Smooth muscle cell of the brain vasculature (primary cell): ENCODE measurements at places on chromosomes 2 and 18.
A peak's percentile ranks its signal among the peaks of the same experiment; 100 is the strongest.

DNA sequence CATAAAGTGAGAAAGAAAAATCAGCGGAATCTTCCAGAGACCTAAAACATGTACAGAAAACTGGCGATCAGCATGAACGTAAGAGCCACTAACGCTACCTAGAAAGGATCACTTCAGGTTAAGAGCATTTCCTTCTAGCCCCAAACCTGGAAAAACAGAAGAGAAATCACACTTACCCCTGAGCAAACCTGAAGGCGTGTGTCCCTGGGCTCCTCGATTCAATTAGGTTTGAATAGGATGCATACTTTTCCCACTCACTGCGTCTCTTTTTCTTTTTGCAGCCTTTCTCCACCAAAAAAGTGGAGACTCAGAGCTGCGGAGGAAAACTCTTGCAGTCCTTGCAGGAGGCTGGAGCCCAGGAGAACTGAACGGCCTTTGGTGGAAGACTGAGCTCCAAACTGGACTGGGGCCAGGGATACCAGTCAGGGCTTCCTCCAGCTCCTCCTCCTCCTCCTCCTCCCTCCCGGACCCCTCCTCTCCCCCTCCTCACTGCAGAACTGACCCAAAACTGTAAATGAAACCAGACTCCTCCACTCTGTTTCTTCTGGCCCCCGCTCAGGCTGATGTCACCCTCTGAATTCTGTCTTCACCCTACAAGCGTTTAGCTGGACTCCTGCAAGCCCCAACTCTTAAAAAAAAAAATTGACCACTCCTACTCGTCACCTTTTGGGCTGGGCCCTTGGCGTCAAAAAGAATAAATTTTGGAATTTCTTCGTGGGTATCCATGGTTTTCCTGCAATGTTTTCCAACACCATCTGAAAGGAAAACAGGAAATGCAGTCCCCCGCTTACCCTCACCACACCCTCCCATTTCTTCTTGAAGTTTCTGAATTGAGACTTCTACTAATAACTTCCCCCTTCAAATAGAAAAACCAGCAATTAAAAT, at the start of gene COL6A3:
Gene COL6A3, minus strand, starts transcription at position 388 of the 885 bp plus-strand sequence. CDS start 17,347 bp downstream, outside the sequence.
- DNase-seq: peak; percentile 88

GRCh38 chr2:70988151-70988550, 6.5 kb downstream of the TEX261 start:
- no peak for DNase-seq

DNA sequence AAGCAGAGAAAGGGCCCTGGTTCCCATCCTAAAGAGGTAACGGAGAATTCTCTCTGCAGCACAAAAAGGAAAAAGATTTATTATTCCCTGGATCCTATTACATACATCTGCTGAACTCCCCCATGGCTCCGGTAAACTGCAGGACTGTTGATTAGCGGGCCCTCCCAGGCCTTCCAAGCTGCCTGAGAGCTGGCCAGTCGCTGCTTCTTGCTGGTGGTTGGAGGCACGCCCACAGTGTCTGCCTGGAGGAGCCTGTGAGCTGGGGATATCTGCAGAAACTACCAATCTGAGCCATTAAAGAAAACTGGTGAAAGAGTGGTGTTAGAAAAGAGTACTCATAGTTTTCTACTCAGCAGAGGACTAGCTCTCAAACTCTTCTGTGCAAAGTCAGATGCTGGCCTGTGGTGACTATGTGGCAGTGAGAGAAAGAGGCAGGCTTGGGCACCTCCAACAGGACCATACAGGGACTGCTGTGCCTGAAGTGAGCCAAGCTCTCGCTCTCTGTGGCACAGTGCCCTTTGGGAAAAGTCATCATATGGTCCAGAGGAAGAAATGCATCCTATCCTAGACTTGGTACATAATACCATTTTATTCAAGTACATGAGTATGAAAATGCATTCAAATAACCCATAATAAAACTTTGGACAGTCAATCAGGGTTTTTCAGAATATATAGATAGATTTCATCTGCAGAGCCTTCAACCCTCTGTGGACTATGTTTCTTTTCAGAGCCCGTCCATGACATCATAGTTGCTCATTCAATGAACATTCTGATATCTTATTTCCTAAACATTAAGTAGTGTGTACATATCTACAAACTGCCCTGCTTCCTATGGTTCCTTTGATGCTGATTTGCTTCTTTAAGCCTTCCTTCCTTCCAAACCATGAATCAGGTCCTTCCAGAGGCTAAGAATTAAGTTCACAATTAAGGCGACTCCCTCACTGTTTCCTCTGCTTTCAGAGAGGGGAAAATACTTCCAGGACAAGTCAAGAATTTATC, 242.0 kb upstream of the LYPD1 start:
- no peak for DNase-seq

GRCh38 chr2:78779761-78780160, 245.7 kb upstream of the REG3G start:
- no peak for DNase-seq

- peak; percentile 85 for DNase-seq
Observed at GRCh38 chr2:102082571-102083392, 59.8 kb upstream of the IL1R1 start.

DNA sequence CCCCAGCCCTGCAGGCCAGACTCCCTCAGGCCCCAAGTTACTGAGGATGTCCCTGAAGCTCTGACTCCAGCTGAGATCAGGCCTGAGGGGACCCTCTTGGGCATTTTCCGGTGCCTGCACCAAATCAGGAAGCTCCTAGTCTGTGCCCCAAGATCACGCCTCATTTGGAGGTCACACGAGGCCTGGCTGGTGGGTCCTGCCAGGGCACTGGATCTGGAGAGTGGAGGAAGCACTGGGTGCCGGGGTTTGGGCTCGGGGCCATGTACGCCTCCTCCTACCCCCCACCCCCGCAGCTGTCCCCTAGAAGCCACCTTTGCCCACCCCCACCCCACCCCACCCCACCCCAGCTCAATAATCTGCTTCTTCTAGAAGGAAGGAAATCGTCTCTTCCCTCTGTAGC, 16.2 kb downstream of the SH2D6 start:
- no peak for DNase-seq

- DNase-seq: no peak
Observed at GRCh38 chr2:102940684-102941083, 178.9 kb downstream of the TMEM182 start.

- DNase-seq: no peak
Observed at GRCh38 chr2:155442088-155442487, 743.6 kb downstream of the KCNJ3 start.

DNA sequence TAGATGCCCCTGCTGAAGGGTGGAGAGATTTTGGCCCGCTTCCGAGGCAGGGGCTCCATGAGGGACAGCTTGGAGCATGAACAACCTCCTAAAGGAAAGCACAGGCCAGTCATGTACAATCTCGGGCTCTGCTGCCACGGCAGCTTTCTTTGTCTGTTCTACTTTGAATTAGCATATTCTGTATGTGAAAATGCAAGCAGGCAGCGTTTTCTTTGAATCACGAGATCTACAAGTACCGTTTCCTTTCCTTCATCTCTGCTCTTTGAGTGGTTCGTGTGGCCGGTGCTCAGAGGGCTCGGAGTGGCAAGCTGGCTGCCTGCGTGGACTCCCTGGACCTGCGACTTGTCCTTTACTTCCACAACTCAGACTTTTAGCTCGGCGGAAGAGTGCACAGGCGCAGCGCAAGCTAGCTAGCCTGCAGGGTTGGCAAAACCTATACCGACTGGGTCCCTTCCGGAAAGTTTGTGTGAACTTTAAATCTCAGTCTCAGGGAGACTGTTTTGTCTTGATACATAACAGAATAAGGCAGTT, 6.9 kb downstream of the TWIST2 start:
- DNase-seq: no peak

- DNase-seq: no peak
Observed at GRCh38 chr18:55356815-55357214, 231.2 kb downstream of the TCF4 start.

GRCh38 chr2:234797566-234798250, 154.1 kb upstream of the SH3BP4 start:
- DNase-seq: no peak

GRCh38 chr2:15421753-15422152, 139.4 kb downstream of the NBAS start:
- DNase-seq: no peak

GRCh38 chr18:21393986-21394385, 152.0 kb downstream of the GREB1L start:
- DNase-seq: no peak

DNA sequence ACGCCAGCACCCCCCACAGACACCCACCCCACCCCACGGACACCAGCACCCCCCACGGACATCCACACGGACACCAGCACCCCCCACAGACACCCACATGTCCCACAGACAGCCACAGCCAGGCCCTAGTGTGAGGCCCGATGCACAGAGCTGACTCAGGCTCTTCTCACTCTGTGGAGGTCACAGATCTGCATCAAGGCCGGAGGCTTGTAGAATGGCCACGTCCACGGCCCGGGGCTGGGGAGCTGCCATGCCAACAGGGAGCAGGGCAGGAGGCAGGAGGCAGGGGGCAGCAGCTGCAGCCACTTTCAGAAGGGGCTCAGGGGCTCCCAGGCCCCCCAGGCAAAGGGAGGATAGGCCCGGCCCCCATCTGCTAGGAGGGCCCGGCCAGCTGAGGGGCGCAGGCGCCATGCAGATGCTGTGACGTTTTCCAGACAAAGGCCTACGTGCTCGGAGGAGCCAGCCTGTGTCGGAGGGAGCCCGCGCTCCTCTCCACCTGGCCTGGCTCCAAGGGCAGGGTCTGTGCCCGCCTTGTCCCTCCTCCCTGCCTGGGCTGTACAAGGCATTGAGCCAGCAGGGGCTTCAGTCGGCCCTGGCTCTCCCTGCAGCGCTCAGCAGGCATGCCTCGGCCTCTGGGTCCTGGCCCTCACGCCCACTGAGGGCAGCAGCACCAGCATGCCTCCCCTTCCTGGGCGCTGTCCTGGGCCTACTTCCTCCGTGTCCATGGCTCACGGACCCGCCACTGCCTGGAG, 249.0 kb downstream of the TWIST2 start:
- no peak for DNase-seq

DNA sequence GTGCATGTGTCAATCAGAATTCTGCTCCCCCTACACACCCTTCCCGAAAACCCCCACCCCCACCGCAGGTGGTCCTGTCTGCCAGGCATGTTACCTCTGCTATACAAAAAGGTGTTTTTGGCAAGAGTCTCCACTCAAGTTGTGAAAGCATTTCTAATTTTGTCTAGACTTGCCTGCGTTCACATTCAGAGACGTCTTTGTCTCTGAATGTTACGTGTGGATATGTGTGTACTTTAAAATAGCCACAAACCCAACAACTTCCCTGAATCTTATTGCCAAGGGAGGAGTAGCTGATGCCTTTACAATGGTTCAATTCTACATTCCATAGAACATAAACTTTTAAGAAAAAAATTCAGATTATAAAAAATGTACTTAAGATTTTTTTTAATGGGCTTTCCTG, 66.6 kb downstream of the ITGA4 start:
- DNase-seq: no peak

DNA sequence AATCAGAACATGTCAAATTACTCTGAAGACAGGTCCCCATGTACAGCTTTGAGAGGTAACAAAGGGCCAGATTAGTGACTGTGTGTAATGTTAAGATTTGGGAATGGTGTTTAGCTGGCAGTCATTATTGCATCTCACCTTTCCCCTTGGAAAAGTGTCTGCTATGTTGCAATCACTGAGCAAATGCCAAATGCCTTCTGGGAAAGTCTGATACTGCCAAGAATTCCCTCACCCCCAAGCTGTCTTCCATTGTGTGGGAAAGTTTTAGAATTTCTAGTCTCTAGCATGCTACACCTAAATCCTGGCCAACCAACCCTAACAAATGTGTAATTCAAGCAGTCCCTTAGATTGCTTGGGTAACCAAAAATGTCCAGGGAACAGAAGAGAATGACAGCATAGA, 13.6 kb upstream of the PELI1 start:
- no peak for DNase-seq

GRCh38 chr18:65922103-65922502, 171.3 kb downstream of the CDH7 start:
- no peak for DNase-seq

DNA sequence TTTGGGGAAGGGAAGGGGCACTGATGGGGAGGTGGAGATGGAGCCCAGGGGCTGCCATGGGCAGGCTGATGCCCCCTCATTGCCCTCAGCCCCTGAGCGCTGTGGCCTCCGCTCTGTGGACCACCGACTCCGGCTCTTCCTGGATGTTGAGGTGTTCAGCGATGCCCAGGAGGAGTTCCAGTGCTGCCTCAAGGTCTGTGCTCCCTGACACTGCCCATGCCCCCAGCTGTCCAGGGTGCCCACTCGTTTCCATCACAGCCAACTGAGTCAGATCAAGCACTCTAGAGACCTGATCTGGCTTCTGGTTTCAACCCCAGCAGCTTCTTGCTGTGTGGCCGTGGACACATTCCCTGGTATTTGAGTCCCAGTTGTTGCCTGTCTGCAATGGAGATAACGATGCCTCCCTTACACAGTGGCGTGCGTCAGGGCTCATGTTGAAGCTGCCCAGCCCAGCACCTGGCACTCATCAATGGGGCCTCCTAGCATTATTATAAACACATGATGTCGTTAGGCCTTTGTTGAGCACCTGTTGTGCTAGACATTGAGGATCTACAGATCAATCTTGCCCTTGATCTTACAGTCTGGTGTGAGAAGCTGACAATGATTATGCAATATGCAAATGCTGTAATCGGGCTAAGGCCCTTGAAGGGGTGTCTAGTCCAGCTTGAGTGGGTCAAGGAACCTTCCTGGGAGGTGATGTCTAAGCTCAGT, 14.4 kb downstream of the STK11IP start:
- no peak for DNase-seq

DNA sequence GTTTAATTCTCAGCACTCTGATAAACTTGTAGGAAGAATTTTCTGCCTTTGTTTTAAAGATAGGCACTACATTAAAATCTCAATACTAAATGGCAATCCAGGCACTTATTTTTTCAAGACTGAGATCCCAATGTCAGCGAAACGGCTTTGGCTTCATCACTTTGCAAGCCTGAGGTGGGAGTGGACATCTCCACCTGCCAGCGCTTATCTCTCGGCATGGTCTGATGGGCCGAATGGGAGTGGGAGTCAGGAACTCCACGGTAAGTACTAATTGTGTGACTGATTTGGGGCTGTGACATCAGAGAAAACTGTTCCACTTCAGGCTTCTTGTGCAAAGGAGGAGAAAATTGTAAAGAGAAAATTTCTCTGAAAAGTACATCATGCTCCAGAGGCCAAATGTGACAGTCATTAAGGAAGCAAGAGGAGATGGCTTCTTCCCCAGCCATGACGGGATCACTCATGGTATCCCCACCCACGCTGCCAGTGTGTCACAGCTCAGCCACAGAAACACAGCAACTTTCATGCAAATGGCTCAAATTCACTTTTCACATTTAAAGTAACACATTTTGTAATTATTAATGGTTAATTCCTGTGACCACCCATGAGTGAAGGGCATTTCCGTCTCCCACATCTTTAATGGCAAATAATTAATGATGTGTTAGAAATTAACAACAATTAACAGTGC, 385.5 kb upstream of the HNRNPA3 start:
- DNase-seq: no peak

- no peak for DNase-seq
Observed at GRCh38 chr18:69239849-69240674, 160.6 kb upstream of the DOK6 start.

DNA sequence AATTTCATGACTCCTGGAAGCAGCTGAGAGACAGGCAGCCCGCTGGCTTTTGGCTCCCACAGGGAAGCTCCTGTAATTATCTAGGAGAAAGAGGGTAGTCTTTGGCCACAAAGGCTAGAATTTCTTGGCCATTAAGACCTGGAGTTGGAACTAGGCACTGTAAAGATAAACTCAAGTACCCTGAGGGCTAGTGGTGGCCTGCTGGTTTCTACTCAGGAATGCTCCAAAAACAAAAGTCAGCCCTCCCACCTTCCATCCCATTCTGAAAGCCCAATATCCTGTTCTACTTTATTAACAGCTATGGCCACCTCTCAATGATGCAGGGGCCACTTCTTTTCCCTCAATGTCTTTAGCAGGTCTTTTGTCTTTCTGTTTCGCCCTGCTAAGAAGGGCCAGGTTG, 34.0 kb upstream of the CYP26B1 start:
- DNase-seq: no peak
